Stimulated activated CD4-positive, alpha-beta T cell treated with anti-CD3 and anti-CD28 coated beads, Interleukin-1b, Interleukin-23, amount 100 ng/mL, for 1 hour (primary cell): ENCODE measurements at places on chromosomes 7 and 10.

- no peak for DNase-seq
These were observed 700.2 kb downstream of the TYW1 start for GRCh38 chr7:67696878-67697277.

GRCh38 chr10:105950410-105950809, 1214.1 kb downstream of the SORCS1 start:
- DNase-seq, result no peak

DNA sequence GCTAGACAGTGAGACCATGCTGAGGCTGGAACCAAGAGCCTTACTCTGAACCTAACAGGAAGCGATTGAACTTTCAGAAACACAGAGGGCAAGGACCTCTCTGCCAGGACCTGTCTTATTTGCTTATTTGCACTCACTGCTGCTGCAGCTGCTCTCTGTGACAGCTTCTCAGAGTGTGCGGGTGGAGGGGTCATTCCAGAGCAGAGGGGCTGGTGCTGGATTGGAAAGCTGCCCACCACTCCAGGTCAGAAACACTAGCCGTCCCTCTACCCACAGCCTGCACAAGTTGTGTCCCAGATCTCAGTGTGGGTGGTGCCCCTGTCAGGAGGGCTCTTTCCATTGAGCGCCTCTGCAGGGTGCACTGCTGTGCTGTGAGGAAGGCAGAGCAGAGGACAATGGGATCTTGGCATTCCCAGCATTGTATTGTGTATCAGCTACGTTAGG, 126.2 kb downstream of the CCNY start:
- no peak for DNase-seq

DNA sequence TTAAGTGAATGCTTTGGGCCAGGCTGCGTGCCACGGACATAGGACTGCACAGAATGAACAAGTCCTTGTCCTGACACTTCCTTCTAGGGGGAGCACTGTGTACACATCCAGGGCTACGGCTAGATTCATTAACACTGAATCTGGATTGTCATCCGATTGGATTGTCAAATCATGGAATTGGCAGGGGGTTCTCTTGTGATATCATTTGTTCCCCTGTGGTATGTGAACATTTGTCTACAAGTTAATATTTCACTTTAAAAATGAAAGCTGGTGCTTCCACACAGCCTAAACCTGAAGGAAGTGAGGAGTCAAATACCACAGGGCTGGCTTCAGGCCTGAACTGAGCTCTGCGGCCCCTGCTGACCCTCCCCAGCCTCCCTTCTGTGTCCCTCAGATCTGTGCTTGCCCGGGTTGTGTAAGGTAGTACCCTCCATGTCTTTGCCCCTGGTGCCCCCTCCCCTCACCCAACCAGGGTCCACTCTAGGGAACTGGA, 75.6 kb downstream of the SNX10 start:
- no peak for DNase-seq

GRCh38 chr10:3411044-3411443, 238.5 kb upstream of the PITRM1 start:
- DNase-seq, result no peak

DNA sequence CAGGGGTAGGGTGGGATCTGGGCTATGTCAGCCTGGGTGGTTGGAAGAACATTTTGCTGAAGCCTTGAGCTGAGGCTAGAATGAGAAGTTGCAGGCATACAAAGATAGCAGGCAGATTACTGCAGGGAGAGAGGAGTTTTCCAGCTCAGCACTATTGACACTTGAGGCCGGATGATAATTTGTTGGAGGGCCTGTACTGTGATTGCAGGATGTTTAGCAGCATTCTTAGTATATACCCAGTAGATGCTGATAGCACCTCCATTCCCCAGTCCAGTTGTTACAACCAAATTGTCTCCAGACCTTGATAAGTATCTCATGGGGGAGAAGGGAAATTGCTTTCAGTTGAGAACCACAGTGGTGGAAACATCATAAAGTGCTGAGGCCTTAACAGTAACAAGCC, 158.6 kb upstream of the CHRM2 start:
- no peak for DNase-seq
